Stimulated activated CD4-positive, alpha-beta T cell treated with anti-CD3 and anti-CD28 coated beads, Interleukin-2, amount 100 ng/mL, for 4 hours (primary cell): ENCODE measurements at places on chromosomes 5 and 9.

DNA sequence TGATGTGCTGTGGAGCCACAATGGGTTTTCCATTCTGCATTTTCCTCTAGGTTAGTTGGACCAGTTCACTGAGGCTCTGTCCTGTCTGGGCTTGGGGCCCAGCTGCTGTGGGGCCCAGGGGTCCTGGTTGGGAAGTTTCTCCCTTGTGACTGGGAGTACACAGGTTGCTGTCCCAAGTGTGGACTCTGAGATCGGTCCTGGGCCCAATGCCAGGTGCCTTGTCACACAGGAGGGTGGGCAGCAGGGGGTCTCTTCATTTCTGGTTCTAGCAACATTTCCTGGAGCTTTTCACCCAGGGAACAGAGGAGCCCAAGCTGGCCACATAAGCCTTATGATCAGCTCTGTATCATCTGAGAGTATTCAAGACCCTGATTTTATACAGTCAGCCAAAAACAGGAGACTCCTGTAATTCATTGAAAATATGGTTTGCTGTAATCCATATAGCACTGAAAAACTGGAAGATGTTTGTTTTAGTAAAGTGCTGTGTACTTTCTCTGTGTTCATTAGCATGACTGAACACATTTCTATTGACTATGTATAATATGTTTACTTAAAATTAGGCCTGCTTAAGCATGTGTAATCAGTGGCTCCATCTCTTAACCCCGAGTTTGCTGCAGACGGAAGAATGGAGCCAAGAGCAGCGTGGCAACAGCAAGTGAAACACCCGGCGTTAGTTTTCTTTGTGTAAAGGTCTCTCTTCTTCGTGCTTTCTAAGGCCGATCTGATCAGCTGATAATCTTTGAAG, 62.5 kb downstream of the MVB12B start:
- no peak for DNase-seq

DNA sequence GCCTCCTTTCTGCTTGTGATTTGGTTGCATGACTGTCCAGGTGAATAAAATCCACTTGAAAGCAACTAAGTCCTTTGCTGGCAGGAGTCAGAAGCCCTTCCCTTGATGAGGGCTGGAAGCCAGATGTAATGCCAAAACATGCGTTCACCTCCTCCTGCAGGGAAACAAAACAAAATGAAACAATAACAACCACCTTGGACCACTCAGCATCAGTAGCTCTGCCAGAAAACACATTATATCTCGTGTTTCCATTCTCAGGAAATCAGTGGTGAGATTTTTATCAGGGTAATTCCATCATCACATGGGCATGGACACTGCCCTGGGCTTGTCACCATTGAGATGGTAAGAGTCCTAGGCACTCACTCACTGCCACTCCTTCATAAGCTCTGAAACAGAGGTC, 350.3 kb upstream of the ACTBL2 start:
- DNase-seq = no peak

GRCh38 chr5:135207866-135208265, 173.8 kb upstream of the PITX1 start:
- no peak for DNase-seq

DNA sequence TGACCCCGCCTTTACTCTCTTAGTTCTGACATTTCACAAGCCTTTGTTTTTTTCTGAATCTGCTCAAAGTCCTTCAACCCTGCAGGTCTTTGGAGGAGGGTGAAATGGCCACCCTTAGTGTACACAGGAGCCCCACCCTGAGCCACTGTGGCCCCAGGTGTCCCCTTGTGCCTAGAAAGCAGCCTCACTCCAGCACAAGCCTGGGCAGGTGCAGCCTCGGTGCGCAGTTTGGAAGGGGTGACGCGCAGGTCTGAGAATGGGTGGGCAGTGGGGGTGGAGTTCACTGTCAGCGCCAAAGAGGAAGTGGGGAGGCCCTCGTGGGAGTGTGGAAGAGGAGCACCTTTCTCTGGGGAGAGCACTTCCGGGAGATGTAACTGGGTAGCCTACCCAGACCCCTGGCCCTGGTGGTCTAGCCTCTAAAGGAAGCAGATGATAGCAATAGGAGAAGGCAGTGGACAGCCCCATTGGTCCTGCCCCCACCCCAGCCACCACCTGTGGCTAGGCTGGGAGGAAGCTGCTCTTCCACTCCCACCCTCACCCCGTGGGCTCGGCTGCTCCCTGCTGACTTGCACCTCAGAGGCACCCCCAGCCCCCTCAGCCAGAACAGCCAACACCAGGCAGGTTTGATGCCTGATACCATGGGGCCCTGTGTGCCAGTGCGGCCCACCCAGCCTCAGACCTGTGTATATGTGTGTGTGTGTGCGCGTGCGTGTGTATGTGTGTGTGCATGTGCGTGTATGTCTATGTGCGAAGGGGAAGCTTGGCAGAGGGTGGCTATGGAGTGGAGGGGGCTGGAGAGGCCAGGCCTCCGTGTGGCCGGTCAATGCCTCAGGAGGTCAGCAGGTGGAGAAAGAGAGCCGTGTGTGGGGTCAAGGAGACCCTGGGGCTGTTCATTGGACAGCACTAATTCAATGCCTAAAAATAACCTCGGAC, 16.8 kb upstream of the DAB2IP start:
- no peak for DNase-seq

GRCh38 chr9:91048749-91049148, 247.1 kb downstream of the SYK start:
- no peak for DNase-seq

GRCh38 chr5:57174128-57174889, 450 bp downstream of the GPBP1 start:
- DNase-seq = no peak

GRCh38 chr5:95734906-95735305, 3.8 kb downstream of the RHOBTB3 start:
- DNase-seq = no peak
